ENCODE measurements at places on chromosomes 1 and 21. TPM values are rescaled to one million over a fixed set of nuclear protein-coding genes. Genes with fewer than 3 reads are reported as not detected.

DNA sequence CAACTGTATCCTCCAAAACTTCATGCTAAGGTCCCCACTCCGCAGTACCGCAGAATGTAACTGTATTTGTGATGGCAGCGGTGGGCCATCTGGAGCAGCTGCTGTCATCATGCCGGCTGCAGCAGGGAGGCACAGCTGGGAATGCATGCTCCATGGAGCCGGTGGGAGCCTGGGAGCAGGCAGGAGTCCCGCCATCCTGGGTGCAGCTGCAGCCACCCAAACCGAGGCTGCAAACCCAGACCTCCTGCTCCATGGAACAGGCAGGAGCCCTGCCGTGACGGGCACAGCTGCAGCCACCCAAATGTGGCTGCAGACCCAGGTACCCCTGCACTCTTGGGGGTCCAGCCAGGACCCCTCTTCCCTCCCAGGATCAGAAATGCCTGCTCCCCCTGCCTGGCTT, 80.3 kb downstream of the SCMH1 start:
- DNase-seq = no peak

- no peak for DNase-seq
These were observed 38.7 kb upstream of the DESI2 start for GRCh38 chr1:244614113-244614836.

TFF1 gene
- not detected for total RNA-seq

DNA sequence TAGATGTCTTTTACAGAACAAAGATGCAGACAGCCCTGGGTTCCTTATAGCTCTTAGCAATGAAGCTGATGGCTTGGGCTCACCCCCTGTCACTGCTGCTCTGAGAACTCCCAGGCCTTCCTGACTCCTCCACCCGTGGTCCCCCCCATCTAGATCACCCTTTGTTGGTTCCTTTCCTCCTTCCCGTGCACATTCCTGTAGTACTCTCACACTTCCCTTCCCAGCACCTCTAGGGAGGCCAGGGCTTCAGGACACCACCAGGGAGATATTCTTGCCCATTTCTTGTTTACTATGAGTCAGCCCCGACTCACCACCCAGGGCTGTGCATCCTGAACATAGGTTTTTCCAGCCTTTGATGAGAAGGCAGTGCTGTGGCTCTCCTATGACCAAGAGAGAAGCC, 14.4 kb upstream of the NOS1AP start:
- DNase-seq = no peak

DNA sequence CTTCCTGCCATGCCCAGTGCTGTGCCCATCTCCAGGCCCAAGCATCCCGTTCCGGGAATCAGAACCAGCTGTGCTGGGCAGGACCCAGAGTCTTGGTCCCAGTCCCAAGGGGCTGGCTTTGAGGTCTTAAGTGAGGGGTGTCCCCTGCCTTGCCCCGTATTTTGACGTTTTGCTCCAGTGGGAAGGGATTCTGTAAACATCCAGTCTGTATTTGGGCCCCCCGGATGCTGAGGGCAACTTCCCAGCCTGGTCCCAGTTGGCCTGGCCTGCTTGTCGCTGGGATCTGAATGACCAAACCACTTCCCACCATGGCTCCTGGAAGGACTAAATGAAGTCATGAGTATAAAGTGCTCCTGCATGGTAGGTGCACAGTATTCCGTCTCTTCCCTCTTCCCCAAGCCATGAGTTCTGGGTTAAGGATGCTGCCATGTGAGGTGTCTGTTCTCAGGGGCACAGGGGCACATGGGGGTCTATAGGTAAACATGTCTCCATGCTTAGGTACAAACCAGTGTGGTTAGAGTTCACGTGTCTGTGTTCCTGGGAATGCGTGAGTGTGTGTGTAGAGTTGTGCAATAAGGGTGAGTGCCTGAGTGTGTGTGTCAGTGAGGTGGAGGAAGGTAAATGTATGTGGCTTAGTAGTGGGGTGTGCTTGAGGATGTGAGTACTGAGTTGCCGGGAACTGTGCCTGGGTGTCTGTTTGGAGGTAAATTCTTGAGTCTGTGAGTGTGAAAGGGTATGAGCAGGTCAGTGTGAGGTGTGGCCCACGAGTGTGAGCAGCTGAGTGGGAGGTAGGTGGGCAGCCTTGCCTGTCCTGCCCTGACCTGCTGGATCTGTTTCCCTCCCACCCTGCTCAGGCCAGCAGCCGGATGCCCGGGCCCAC, 1.5 kb downstream of the B4GALT2 start:
- no peak for DNase-seq
